Activated T-cell treated with anti-CD3 and anti-CD28 coated beads, Interleukin-2, amount 50 U/mL, for 72 hours (primary cell): ENCODE measurements at places on chromosomes 5 and 9.

DNA sequence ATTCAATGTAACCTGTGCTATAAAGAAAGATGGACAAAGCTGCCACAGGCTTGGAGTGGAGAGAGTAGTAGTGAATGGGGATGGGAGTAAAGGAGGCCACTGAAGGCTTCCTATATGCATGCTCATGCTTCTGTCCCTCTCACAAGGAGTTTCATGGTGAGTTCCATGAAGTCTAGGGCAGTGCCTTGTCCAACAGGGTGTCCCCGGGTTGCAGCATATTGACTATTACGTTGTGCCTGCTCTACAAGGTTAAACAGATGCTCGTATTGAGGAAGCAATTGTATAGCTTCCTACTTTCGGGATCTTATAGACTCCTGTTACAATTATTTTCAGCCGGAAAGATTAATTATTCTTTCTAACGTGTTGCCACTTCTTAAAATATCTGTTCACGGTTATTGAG, 129.1 kb upstream of the PIK3R1 start:
- H3K4me1 ChIP-seq: no peaks in the 10 kb centered on the region
- H3K36me3 ChIP-seq: no peaks in the 10 kb centered on the region
- no peak for DNase-seq
- H3K27ac ChIP-seq: no peak overlapping the region
- no peaks in the 10 kb centered on the region for H3K27me3 ChIP-seq
- no peak overlapping the region for H3K4me3 ChIP-seq

- H3K4me1 ChIP-seq: peaks cover 29% of the 10 kb centered on the region
- no peaks in the 10 kb centered on the region for H3K27me3 ChIP-seq
- no peak for DNase-seq
Measured at GRCh38 chr5:142134331-142135010, 25.9 kb downstream of the NDFIP1 start.

GRCh38 chr9:14240537-14240936, 73.4 kb downstream of the NFIB start:
- no peak for DNase-seq
- H3K4me1 ChIP-seq: no peaks in the 10 kb centered on the region
- H3K27me3 ChIP-seq: peaks cover 7% of the 10 kb centered on the region
- no peak overlapping the region for H3K4me3 ChIP-seq

GRCh38 chr5:8436924-8437323, 568.0 kb downstream of the MTRR start:
- no peaks in the 10 kb centered on the region for H3K4me1 ChIP-seq
- no peak overlapping the region for H3K27ac ChIP-seq
- DNase-seq: no peak
- no peaks in the 10 kb centered on the region for H3K27me3 ChIP-seq
- no peak overlapping the region for H3K4me3 ChIP-seq

- peaks cover 38% of the 10 kb centered on the region for H3K27me3 ChIP-seq
- H3K36me3 ChIP-seq: no peaks in the 10 kb centered on the region
- no peaks in the 10 kb centered on the region for H3K4me1 ChIP-seq
- DNase-seq: no peak
- H3K4me3 ChIP-seq: no peak overlapping the region
- H3K27ac ChIP-seq: no peak overlapping the region
Measured at GRCh38 chr9:109510506-109510905, 12.4 kb upstream of the PTPN3 start.

DNA sequence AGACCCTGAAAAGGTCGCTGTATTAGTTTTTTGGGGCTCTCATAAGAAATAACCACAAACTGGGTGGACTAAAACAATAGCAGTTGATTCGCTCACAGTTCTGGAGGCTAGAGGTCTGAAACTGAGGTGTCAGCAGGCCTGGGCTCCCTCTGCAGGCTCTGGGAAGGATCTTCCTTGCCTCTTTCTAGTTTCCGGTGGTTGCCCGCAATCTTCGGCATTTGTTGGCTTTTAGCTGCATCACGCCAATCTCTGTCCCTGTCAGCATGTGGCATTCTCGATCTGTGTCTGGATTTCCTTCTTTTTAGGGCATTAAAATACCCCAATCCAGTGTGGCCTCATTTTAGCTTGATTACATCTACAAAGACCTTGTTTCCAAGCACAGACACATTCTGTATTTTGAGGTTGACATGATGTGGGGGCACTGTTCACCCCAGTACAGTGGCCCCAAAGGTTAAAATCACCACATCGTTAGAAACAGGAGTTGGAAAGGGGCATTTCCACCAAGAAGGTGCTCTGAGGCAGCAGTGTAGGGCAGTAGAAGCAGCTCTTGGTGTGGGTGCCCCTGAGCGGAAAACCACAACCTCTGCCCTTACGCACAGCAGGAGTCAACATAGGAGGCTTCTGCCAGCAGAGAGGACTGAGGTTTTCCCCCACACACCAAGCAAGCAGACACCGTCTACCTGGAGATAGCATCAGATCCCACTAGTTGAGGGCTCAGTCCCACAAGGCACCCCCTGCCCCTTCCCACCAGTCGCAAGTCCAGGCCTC, 13.5 kb downstream of the ZNF79 start:
- peak; percentile 34 for DNase-seq
- peaks cover 30% of the 10 kb centered on the region for H3K36me3 ChIP-seq
- no peak overlapping the region for H3K4me3 ChIP-seq
- H3K27ac ChIP-seq: peak overlapping the region; percentile 58

GRCh38 chr5:160369990-160370712, at the start of gene C1QTNF2:
Gene C1QTNF2 (minus strand): TSS chr5:160370626. CDS start chr5:160355011, 15,615 bp downstream.
- peak within 1 kb of the TSS; percentile 61 for H3K4me3 ChIP-seq
- DNase-seq: peak; percentile 22
- H3K27ac ChIP-seq: no peak within 1 kb of the TSS
- H3K4me1 ChIP-seq: peaks cover 12% of the 10 kb centered on the region

DNA sequence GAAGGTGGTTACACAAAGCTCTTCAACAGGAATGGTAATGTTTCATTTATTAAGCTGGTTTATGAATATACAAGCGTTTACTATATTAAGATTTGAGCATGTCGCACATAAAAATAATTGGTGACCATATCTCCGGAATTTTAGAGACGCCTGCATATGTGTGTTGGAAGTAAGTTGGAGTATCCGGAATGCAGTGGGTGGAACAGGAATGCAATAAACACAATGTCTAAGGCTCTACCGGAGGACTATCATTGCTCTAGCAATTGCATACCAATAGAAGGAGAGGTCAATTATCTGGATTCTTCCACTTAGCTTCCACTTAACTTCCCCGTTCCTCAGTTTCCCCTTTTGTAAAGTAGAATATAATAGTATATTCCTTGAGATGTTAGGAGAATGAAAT, 1.1 kb upstream of the CEP78 start:
- peaks cover 26% of the 10 kb centered on the region for H3K4me1 ChIP-seq
- no peak for DNase-seq

DNA sequence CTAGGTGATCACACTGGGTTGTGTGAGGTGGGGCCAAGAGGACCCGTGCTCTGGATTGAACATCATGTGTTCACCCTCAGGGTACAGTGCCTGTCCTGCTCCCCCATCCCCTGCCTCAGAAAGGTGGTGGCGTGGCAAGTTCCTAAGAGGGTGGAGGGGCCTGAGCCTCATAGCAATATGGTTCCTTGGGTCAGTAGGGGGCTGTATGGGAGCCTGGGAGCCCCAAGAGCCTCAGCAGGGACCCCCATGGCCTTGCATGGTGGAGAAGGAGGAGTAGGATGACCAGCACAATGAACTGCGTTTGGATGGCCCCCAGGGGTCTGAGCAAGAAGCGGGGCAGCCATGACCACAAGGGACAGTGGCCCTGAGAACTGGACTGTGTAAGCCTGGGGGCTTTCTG, 89.6 kb upstream of the SHB start:
- DNase-seq: no peak
- H3K36me3 ChIP-seq: no peaks in the 10 kb centered on the region
- no peak overlapping the region for H3K27ac ChIP-seq

DNA sequence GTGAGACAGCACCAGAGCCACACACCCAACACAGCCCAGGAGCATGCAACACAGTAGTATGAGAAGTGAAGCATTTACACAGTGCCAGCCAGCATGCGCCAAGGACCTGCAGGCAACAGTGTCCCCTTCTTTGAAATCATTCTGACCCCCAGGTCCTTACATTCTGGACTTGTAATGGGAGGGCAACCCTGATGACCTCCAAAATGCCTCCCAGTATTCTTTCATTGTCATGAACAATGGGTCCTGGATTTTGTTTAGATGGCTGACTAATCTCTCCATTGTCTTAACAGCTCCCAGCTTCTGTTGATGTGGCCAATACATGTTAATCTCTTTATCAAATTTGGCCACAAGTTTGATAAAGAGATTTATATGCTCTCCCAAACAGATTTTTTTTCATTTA, 417.1 kb downstream of the DMRTA1 start:
- H3K4me1 ChIP-seq: no peaks in the 10 kb centered on the region
- no peaks in the 10 kb centered on the region for H3K27me3 ChIP-seq
- no peak overlapping the region for H3K27ac ChIP-seq
- H3K4me3 ChIP-seq: no peak overlapping the region
